ENCODE measurements at places on chromosomes 16 and 17.

- no peak for DNase-seq
Measured at GRCh38 chr17:58693208-58693607, 806 bp downstream of the RAD51C start.

DNA sequence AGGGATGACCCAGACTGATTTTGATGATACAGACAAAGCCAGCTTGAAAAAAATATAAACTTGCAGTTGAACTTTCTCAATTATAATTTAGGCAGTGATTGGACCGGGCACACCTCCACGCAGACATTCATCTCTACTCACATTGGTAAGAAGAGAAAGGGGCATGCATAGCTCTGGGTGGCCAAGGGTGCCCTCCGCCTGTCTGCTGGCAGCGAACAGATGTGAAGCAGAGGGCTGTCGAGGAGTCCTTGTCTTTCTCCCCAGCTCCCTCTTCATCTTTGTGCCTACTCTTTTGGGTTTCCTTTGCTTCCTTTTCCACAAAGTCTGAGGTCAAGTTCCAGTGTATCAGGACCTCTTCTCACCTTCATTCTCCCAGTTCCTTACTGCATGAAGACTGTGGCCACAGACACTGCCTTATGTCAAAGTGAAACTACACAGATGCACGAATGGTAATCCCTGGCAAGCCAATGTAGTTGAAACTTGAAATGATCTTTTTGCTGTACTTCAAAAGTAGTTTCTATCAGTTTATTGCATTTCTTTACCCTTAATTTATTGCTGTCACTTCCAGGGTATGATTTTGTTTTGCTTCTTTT lies 343.7 kb upstream of the SOX9 start:
- no peak for DNase-seq

- DNase-seq = no peak
Measured at GRCh38 chr17:43556292-43556691, 10.2 kb upstream of the ETV4 start.

DNA sequence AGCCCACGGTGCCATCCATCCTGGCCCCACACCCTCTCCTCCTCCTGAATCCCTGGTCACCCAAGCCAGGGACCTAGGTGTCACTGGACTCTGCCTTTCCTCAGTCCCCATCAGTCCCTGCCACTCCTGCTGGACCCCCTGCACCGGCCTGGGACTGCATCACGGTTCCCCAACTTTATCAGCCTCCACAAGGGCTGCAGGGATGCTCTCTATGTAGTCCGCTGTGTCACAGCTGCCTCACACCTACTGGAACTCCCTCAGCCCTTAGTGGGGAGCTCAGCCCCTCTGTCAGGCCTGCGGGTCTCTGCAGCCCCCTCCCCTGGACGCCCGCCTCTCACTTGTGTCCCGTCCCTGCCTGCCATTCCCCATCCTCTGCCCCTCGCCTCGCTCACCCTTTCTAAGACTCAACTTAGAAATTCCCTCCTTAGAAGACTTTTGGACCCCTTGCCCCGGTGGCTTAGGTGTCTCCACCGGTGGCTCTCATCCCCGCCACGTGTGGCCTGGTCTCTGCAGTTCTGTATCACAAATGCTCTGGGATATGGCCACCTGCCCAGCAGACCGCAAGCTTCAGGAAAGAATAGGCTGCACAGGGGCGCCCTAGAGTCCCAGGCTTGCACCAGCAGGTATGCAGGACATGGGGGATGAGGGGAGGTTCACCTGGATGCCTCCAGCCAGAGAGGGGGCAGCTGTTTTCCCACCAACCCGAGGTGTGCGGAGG lies 62.9 kb downstream of the PRMT7 start:
- no peak for DNase-seq

All from activated naive CD8-positive, alpha-beta T cell treated with anti-CD3 and anti-CD28 coated beads for 36 hours (primary cell).